ENCODE measurements at places on chromosomes 2 and 18.

DNA sequence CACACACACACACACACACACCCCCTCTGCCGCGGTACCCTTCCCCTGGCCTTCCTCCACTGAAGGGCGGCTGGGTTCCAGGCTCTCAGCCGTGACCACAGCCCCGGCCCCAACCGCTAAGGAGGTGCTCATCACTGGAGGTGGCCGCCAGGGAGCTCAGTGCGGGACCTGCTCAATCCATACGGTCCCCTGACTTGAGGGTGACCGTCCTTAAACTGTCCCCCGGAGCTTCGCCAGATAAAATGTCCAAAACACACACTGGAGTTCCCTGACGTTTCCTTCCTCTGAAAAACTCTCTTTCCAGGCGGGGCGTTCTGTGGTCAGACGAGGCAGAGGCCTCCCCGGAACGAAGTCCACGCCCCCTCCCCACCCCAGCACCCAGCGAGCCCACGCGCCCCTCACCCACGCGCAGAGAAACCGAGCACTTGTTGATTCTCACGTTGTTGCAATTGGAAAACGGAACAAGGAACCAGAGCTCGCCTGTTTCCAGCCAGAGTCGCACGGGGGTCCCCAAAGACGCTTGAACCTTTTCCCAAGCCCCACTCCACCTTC is 1.4 kb downstream of the MBP start:
- peak; percentile 18 for DNase-seq

DNA sequence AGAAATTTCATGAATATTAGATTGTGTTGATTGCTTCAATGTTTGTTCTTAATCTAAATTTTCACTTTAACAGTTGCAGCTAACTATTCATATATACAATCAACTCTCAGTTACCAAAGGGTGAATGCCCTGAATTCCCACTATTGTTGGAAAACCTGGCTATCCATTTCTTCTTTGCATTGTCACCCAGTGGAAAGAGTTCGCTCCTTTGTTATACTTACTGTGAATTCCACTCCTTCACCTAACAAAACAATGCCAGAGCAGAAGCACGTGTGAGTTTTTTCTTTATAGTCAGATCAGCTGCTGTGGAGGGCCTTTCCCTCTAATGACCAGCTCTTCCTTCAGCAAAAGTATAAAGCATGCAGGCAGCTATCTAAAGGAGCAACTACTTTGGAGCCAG is 409.2 kb upstream of the NRP2 start:
- DNase-seq: no peak

- no peak for DNase-seq
These were observed 121.8 kb upstream of the SMAD7 start for GRCh38 chr18:49072524-49072934.

DNA sequence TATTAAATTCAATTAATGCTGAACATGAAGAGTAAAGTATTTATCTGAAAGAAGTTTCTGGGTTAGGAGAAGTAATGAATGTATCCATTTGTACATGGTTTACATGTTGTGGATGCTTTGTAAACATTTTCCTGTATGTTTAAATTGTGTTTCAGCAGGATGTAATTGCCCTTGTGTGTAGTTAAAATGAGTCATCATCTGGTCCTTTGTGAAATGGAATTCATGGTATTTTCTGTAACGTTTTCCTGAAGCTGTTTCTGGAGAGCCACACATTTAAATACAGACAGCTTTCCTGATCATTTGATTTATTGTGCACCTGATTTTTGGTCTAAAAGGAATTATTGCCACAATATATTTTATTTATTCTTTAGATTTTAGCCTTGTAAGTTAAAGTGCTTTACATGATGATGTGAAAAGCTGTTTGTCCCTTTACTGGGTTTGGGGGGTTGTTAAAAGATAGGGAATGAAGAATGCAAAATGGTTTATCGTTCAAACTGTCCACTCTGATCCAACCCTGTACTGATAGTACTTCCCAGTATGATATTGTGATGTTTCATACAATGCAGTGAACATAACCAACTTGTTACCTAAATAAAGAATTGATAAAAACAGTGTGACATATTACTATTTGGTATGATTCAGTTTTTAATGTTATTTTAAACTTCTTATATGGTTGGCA is 41.7 kb upstream of the SLC3A1 start:
- no peak for DNase-seq

- DNase-seq: no peak
These were observed 10.3 kb upstream of the HOXD1 start for GRCh38 chr2:176178038-176178756.

- no peak for DNase-seq
These were observed 133.4 kb downstream of the ZNF407 start for GRCh38 chr18:74731097-74731496.

All from central memory CD8-positive, alpha-beta T cell (primary cell).